ENCODE measurements at places on chromosomes 16 and 17.

GRCh38 chr17:1186214-1186820 is 6.5 kb upstream of the ABR start:
- H3K27ac ChIP-seq = no peak overlapping the region
- H3K4me1 ChIP-seq = peaks cover 12% of the 10 kb centered on the region
- H3K4me3 ChIP-seq = no peak overlapping the region

- peaks cover 26% of the 10 kb centered on the region for H3K27me3 ChIP-seq
- H3K4me3 ChIP-seq = no peak within 1 kb of the TSS
- H3K27ac ChIP-seq = no peak within 1 kb of the TSS
- DNase-seq = peak; percentile 49
- peaks cover 19% of the 10 kb centered on the region for H3K4me1 ChIP-seq
Measured at GRCh38 chr17:49848019-49848473, at the start of gene TAC4. TSS of gene TAC4 (minus strand) at chr17:49848069. CDS start at chr17:49848017, 52 bp downstream.

DNA sequence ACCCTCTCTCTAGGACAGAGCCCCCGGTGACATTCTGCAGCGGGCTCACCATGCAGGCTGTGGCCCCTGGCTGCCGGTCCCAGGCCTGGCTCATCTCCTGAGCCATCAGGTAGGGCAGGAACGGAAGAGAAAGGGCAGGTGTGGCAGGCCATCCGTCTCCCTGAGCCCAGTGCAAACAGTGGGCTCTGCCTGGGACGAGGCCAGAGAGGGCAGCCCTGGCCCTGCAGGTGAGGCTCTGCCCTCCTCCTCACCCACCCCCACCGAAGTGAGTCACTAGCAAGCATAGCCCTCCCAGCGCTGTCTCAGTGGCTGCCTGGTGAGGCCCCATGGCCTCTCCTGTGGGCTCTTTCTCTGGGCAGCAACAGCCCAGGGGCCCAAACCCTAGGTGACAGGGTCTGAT is 14.5 kb downstream of the OTOP3 start:
- H3K36me3 ChIP-seq = no peaks in the 10 kb centered on the region
- no peak overlapping the region for H3K27ac ChIP-seq
- H3K27me3 ChIP-seq = no peaks in the 10 kb centered on the region
- no peak overlapping the region for H3K4me3 ChIP-seq
- no peak for DNase-seq

- H3K36me3 ChIP-seq = no peaks in the 10 kb centered on the region
- no peak overlapping the region for H3K27ac ChIP-seq
- H3K4me3 ChIP-seq = no peak overlapping the region
- peaks cover 52% of the 10 kb centered on the region for H3K27me3 ChIP-seq
Measured at GRCh38 chr16:30802936-30803335, 15.9 kb upstream of the ZNF629 start.

GRCh38 chr17:74339537-74340195 is 13.6 kb downstream of the KIF19 start:
- DNase-seq = no peak
- no peak overlapping the region for H3K27ac ChIP-seq
- no peak overlapping the region for H3K4me3 ChIP-seq
- no peaks in the 10 kb centered on the region for H3K27me3 ChIP-seq
- no peaks in the 10 kb centered on the region for H3K4me1 ChIP-seq
- H3K36me3 ChIP-seq = no peaks in the 10 kb centered on the region

DNA sequence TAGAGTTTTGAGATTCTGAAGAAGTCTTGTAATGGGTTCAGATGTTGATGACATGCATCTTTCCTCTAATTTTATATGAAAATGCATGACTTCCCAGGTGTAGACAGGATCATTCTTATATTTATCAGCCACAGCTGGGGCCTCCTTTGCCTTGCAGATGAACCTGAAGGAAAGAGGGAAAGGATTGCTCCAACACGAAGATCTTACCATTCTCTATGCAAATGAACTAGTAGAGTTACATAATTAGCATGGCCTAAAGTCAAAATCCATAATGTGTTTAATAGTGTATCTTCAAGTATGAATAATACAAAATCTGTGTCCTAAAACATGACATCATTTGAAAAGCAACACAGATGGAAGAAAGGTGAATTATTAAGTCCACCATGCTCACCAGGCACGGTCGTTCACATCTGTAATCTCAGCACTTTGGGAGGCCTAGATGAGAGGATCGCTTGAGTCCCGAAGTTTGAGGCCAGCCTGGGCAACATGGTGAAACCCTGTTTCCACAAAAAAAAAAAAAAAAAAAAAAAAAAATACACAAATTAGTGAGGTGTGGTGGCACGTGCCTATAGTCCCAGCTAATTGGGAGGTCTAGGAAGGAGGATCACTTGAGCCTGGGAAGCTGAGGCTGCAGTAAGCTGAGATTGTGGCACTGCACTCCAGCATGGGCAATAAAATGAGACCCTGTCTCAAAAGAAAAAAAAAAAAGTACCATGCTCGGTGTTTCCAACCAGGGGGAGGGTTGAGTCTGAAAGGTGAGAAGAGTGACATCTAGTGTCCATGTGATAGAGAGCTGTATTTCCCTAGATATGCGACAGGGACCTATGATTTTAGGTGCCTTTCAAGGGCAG is 6.3 kb downstream of the VWA3A start:
- peaks cover 15% of the 10 kb centered on the region for H3K4me1 ChIP-seq
- peak; percentile 83 for DNase-seq
- no peak overlapping the region for H3K4me3 ChIP-seq
- no peak overlapping the region for H3K27ac ChIP-seq

- DNase-seq = no peak
- H3K27ac ChIP-seq = no peak overlapping the region
- no peaks in the 10 kb centered on the region for H3K27me3 ChIP-seq
- H3K36me3 ChIP-seq = no peaks in the 10 kb centered on the region
Measured at GRCh38 chr16:76378020-76378419, 100.8 kb downstream of the CNTNAP4 start.

DNA sequence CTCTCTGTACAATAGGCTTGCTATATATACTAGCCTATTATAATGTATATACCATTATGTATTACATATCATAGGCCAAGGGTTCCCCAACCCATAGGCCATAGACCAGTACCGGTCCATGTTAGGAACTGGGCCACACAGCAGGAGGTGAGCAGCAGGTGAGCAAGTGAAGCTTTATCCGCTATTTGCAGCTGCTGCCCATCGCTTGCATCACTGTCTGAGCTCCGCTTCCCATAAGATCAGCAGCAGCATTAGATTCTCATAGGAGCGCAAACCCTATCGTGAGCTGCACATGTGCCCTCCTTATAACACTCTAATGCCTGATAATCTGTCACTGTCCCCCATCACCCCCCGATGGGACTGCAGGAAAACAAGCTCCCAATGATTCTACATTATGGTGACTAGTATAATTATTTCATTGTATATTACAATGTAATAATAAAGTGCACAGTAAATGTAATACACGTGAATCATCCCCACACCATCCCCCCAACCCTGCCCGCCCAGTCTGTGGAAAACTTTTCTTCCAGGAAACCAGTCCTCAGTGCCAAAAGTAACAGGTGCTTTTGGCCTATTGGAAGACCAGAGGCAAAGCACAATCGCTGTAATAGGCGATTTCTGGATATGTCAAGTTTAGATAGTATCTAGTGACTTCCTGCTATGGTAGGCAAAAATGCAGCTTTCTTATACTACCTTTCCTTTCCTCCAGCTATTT is 84.1 kb downstream of the MYH11 start:
- no peak for DNase-seq
- no peaks in the 10 kb centered on the region for H3K4me1 ChIP-seq
- H3K36me3 ChIP-seq = no peaks in the 10 kb centered on the region
- no peaks in the 10 kb centered on the region for H3K27me3 ChIP-seq
- H3K4me3 ChIP-seq = no peak overlapping the region

DNA sequence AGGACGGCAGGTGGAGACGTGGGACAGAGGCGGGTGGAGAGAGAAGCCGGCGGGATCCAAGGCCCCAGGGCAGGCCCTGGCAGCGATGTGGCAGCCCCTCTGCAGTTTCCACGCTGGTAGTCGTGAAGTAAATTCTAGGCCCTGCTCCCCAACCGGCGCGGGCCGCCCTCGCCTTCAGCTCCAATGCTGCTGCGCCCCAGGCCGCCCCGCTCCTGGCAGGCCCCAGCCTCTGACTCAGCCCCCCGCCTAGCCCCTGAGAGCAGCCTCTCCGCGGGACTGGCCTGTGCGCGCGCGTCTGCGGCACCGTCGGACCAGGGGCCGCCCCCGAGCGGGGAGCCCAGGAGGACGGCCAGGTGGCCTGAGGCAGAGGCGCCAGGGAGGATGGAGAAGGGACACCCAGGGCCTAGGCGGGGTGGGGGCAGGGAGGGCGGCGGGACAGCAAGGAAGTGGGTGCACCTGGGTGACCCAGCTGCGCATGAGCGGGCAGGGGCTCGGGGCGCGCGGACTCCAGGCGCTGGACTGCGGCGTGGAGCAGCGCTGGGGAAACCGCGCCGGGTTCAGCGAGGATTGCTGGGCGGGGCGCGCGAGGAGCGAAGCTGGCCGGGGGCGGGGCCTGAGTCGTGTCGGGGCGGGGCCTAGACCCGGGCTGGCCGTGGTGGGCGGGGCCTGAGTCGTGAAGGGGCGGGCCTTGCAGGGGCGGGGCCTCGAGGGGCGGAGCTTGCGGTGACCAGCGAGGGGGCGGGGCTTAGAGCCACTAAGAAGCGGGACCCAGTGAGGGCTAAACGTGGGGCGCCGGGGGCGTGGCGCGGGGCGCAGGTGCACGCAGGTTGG is 29.6 kb downstream of the ZNF778 start:
- H3K27ac ChIP-seq = no peak overlapping the region
- peak; percentile 88 for DNase-seq
- peak overlapping the region; percentile 68 for H3K4me3 ChIP-seq
- H3K27me3 ChIP-seq = peaks cover 11% of the 10 kb centered on the region
- no peaks in the 10 kb centered on the region for H3K36me3 ChIP-seq
- H3K4me1 ChIP-seq = no peaks in the 10 kb centered on the region

DNA sequence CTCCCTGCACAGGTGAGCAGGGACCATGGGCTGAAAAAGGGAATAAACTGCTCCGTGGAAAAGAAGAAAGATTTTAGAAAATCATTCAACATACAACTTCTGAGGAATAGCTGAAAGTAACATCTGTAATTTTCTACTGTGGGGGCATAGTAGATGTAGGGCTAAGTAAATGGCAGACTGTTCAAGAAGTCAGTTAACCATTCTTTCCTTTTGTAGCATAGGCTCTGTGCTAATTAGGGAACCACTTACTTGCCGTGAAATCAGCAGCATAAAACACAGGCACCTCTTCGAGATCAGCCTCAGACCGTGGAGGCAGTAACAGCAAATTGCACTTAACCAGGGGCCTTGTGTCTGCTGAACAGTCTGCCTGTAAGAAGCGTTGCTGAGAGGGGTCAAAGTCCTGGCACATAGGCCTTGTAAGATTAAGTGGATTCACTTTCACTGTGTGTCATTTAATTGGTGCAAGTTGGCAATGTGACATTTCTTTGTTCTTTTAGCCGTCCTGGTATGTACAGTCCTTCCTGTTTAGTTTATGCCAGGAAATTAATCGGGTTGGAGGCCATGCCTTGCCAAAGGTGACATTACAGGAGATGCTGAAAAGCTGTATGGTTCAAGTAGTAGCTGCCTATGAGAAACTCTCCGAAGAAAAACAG is 10.4 kb downstream of the COG1 start:
- H3K4me3 ChIP-seq = no peak overlapping the region
- peaks cover 58% of the 10 kb centered on the region for H3K36me3 ChIP-seq
- no peak for DNase-seq
- H3K27ac ChIP-seq = 0 out of 2 replicates have a peak overlapping the region, but pooled peaks have one; percentile 42
- H3K27me3 ChIP-seq = no peaks in the 10 kb centered on the region

DNA sequence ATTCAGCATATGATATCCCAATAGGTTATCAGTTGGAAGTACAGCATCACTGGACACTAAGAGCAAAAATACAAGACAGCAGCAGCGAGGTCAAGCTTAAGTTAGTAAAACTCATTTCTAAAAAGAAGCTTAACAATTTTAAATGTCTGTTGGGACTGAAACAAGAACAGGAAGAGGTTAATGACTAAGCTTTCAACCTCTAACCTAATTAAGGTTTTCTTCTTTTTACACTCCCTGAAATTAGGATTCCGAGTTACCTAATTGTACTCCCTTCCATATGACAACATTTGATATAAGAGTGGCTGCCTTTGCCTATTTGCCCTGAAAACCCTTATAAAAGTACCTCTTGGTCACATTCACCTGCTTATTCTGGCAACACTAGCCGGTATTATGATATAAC is 34.3 kb downstream of the CPSF4L start:
- H3K4me3 ChIP-seq = peak overlapping the region; percentile 10
- H3K4me1 ChIP-seq = peaks cover 39% of the 10 kb centered on the region
- peak overlapping the region; percentile 85 for H3K27ac ChIP-seq

DNA sequence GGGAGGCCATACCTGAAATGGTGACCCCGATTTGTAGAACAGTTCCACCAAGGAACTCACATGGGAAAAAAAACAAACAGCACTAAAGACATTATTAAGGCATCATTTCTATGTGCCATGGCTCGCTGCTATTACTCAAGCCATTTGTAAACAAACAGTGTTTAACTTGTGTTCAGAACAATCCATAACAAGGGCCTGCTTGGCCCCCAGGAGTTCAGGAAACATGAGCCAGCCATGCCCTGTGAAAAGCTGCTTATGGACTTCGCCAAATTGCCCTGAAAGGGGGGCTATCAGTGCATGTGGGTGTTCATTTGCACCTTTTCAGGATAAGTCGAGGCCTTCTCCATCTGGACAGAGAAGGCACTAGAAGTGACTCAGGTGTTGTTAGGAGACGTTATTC is 8.0 kb downstream of the POLR3K start:
- no peaks in the 10 kb centered on the region for H3K27me3 ChIP-seq
- H3K4me3 ChIP-seq = no peak overlapping the region
- no peak for DNase-seq
- no peaks in the 10 kb centered on the region for H3K4me1 ChIP-seq
- H3K27ac ChIP-seq = no peak overlapping the region

- no peaks in the 10 kb centered on the region for H3K4me1 ChIP-seq
- H3K27ac ChIP-seq = no peak overlapping the region
- no peak for DNase-seq
- no peak overlapping the region for H3K4me3 ChIP-seq
- no peaks in the 10 kb centered on the region for H3K27me3 ChIP-seq
Measured at GRCh38 chr16:79613009-79613408, 12.5 kb upstream of the MAF start.
